NCI-H2081 treated with DMSO at 0.1 percent for 48 hours (cell line): ENCODE measurements at places on chromosomes 13 and 19.

GRCh38 chr19:4115050-4115817 lies 8.7 kb downstream of the MAP2K2 start:
- DNase-seq, result no peak

- no peak for DNase-seq
Observed at GRCh38 chr13:112078879-112079531, 12.1 kb downstream of the SOX1 start.

DNA sequence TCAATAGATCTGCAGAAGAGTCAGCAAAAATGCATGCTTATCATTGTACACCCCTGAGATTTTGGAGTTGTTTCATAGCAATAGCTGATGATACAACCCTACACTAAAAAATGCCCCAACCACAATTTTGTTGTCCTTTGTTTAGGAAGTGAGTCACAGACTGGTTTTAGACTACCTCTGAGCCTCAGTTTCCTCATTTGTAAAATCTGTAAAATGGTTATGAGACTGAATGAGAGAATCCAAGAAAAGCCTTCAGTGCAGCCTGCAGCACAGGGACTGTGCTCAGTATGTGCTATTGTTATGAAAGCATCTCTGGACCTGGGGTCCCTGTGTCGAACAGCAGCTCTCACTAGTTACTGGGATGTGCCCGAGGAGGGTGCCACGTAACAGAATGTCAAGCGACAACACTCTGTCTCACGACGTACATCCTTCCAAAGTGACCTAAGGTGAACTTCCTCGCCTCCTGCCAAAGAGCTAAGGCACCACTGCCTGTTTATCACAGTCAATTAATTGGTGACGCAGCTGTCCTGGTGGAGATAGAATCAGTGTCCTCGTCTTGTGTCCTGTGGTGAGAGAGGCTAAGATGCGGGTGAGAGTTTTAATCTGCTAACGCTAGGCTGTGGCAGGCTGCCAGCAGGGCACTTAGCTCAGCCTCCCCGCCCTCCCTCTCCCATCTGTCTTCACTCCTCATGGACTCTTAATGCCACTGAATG lies 18.1 kb downstream of the DHRS12 start:
- no peak for DNase-seq

DNA sequence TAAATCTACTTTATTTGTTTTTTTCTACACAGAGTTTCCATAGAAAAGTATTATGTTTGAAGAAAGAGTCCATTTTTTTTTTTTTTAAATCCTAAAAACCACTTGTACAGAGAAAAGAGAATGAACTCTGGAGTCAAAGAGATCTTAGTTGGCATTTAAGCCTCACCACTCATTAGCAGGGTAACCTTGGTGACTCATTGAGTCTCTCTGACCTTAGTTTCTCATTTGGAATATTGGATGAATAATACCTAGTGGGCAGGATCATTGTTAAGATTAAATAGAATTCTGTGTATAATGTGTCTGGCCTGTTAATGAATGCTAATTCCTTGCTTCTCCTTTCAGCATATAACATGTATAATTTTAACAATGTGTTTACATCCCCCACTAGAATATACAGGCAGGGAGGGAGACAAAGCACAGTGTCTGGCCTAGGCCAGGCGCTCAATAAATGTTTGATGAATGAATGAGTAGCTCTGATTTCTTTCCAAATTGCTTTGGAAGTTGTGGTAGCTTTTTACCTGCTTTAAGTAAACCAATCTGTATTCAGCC lies 48.7 kb upstream of the MYCBP2 start:
- no peak for DNase-seq

DNA sequence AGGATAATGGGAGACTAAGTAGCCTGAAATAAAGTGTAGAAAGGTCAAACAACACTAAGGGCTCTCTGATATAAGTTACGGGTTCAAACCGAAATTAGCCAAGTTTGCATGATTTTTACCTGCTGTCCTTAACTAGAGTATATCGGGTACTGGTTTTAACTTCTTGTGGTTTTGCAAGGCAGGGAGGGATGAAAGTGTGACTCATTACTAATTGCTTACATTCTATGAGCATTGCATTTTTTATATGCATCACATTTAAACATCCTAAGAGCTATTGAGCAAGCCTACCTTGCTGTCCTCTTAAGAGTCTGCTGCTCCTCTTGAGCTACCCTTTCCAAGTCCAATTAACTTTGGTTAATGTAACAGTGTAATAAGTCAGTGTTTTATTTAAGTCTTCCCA lies 415.4 kb downstream of the SLITRK5 start:
- DNase-seq, result no peak

- no peak for DNase-seq
Observed at GRCh38 chr13:113425941-113426590, 27.2 kb downstream of the ADPRHL1 start.

- DNase-seq, result no peak
Observed at GRCh38 chr13:59861676-59862075, 302.1 kb downstream of the DIAPH3 start.

DNA sequence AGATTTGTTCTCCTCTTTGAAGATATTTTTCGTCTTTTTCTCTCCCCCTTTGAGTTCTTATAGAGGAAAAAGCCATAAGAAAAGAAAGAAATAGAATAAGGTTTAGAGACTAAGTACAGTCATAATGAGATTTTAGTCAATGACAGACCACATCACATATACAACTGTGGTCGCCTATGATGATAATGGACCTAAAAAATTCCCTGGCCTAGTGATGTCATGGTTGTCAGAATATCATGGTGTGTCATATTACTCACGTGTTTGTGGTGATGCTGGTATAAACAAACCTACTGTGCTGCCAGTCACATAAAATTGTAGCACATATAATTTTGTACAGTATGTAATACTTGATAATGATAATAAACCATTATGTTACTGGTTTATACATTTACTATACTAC lies 1096.1 kb downstream of the OLFM4 start:
- DNase-seq, result no peak

- DNase-seq, result no peak
Observed at GRCh38 chr19:46321653-46322052, 24.8 kb downstream of the HIF3A start.

DNA sequence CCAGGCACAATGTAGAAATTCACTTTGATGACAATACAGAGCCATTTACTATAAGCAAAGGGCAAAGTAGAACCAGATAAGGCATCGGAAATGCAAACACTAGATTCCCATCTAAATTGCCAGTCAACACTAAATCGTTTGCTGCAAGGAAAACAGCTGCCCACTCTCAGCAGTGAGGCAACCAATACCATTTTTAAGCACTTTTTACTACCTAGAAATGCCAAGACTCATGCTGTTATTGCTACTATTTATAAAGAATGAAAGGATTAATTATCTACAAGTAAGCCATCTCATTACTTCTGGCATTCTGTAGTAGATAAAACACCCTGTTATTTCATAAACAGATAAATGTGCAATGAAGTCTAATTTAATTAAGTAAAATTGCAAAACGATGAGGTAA lies 422.0 kb downstream of the FGF14 start:
- DNase-seq, result no peak

- DNase-seq, result peak; percentile 12
Observed at GRCh38 chr19:58346961-58347929, 6.0 kb downstream of the A1BG start.

DNA sequence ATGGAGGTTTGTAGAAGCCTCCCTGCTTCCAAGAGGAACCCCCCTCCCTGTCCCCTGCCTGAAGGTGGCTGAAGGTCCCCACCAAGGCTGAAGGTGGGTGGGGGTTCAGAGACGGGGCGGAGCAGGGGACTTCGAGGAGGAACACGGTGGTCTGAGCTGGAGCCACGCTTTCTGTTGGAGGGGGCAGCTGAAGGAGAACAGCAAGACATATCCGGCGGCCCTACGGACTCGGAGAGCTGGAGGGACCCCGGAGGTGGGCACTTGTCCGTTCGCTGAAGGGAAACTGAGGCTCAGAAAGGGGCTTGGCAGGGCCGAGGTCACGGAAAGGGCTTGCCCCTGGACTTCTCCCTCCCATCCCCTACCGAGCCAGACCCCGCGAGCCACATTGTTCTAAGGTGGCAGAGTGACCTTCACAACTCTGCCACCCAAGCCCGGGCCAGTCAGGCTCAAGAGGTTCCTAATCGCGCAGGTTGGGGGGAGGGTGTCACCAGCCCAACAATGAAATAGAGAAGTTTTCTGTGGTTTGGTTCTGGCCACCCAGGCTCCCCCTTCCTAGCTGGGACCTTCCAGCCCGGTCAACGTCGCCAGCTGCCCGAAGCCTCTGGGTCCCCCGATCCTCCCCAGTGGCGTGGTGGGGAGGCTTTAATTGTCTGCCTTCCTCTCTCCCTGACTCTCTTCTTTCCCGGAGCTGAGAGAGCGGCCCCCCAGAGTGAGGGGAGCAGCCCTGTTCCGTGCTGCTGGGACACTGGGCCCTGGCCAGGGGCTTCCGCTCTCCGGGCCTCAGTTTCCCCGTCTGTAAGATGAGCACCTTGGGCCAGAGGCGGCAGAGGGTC lies 15.5 kb upstream of the KCNN1 start:
- DNase-seq, result no peak

DNA sequence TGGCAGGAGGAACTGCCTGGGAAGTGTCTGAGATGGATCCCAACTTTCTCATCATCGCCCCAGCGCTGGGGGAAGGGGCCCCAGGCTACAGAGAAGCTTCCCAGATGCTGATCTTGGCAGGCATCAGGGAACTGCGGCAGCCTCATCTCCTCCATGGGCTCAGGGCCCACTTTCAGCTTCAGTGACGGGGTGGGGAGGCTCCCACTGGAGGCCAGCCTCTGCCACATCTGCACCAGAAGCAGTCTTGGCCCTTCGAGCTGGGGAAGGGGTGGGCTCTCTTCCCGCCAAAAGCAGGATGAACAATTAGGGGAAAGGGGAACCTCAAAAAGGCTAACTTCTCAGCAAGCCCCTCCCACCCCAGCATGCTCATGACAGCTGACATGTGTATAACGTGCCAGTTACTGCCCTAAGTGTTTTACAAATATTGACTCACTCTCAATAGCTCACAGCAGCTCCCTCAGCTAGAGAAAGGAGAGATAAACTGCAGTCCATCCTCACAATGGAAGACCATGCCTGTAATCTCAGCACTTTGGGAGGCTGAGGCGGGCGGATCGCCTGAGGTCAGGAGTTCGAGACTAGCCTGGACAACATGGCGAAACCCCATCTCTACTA lies 7.1 kb upstream of the S1PR2 start:
- DNase-seq, result peak; percentile 89

GRCh38 chr19:29831041-29831548 lies 19.3 kb downstream of the CCNE1 start:
- DNase-seq, result no peak

GRCh38 chr19:35214766-35215422 lies 13.6 kb downstream of the FAM187B start:
- no peak for DNase-seq

DNA sequence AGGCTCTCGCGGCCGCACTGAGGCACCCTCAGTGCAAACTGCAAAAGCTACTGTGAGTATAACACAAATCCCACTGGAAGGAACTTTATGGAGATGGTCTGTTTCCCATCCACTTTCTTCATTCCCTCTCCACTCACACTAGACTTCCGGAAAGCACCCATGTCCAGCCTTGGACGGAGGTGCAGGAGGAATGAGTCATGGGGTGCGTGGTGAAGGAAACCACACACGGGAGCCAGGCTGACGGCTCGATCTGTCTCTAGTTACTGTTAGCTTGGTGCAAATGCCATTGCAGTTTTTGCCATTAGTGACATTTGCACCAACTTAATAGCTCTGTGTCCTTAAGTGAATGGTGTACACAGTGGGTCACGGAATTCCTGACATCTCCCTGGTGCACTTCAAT lies 14.6 kb downstream of the NLRP8 start:
- DNase-seq, result no peak

- no peak for DNase-seq
Observed at GRCh38 chr13:57823704-57824103, 192.2 kb downstream of the PCDH17 start.

DNA sequence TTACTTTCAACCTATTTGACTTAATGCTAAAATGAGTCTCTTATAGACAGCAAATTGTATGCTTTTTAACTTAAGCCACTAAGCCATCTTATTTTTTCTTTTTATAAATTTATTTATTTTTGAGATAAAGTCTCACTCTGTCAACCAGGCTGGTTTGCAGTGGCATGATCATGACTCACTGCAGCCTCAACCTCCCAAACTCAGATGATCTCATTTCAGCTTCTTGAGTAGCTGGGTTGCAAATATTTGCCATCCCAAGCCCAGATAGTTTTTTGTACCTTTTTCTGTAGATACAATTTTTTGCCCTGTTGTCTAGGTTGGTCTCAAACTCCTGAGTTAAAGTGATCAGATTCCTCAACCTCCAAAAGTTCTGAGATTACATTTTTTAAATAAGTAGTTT lies 27.1 kb downstream of the ZNF714 start:
- no peak for DNase-seq

DNA sequence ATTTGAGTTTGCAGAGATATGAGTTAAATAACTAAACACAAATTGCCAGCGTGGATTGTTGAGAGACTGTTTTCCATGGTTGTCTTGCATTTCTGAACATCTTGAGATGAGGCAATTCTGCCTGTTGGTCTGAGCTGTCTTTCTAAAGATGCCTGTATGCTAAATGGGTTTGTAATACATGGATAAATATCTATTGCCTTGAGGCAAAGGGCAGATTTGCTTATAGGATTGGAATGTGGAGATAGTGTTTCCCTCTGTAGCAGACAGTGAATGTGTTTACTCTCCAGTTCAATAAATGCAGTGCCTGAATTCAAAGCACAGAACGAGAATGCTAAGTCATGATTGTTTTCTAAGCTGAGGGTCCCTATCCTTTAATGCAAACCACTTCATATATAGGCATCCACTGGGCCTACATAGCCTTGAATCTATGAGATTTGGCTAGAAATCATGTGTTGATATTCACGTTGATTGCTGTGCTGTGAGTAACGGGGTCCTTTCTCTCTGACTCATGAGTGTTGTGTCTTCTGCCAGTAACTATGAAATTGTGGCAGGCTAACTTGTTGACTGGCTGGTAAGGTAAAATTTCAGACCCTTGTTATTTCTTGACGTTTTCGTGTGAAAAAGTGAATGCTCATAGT lies 2554.8 kb downstream of the PCDH9 start:
- no peak for DNase-seq

GRCh38 chr13:51955281-51955771 lies 55.9 kb downstream of the ATP7B start:
- no peak for DNase-seq

DNA sequence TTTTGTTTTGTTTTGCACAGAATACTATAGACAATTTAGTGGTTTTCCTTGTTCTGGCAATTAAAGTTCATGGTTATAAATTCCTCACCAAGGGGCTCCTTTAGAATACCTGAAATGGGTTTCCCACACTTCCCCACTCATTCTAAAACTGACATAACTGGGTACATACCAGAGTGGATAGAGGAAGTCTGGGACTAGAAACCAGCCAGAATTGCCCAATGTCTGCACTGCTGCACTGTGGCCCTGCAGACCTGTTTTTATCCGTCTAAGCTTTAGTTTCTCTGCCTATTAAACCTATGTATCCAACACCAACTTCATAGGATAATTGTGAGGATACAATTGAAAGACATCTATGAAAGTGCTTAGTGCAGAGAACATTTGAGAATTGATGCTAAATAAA lies 498.6 kb downstream of the KCTD12 start:
- no peak for DNase-seq

GRCh38 chr13:103358255-103358932 lies 292.2 kb upstream of the SLC10A2 start:
- no peak for DNase-seq

GRCh38 chr13:109813663-109814062 lies 27.3 kb upstream of the IRS2 start:
- no peak for DNase-seq

- no peak for DNase-seq
Observed at GRCh38 chr13:91375116-91375729, 23.2 kb upstream of the GPC5 start.
